ENCODE measurements at places on chromosomes 1 and 21.

- DNase-seq = no peak
These were observed 87.5 kb downstream of the RRAGC start for GRCh38 chr1:38772026-38772425.

DNA sequence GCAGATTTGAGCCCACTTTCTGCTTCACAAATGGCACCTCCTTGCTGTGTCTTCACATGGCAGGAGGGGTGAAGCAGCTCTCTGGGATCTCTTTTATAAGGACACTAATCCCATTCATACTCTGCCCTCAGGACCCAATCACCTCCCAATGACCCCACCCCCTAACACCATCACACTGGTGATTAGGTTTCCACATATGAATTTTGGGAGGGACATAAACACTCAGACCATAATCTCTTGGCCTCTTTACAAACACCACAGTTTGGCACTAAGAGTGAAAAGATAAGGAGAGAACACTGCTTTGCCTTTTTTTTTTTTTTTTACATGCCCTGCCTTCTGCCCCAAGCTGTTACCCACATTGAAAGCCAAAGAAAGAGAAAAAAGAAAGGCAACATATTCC, 166.2 kb upstream of the NFIA start:
- no peak for DNase-seq

- no peak for DNase-seq
These were observed 288.4 kb upstream of the PRMT6 start for GRCh38 chr1:106768077-106768476.

GRCh38 chr1:15279576-15280230, 32.7 kb downstream of the FHAD1 start:
- no peak for DNase-seq

DNA sequence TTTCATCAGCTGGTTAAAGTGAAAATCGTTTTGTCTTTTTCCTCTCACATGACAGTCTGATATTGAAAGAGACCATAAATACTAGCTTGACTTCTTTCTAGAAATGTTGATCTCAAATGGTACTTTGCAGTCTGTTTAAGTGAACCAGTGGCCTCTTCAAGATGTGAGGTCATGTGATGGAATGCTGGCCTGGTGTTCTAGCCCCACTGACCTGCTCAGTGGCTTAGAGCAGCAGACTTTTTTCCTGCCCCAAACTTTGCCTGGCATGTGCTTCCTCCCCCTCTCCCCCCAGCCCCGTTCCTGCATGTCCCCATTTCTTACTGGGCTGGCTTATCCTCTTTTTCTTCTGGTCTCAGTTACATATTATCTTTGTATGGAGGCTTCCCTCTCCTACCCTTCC, 34.3 kb downstream of the ZYG11A start:
- DNase-seq = no peak

GRCh38 chr1:68379085-68379478, 70.7 kb downstream of the RPE65 start:
- no peak for DNase-seq

GRCh38 chr21:42151148-42151947, 67.6 kb upstream of the ABCG1 start:
- no peak for DNase-seq

- DNase-seq = no peak
These were observed 112.5 kb upstream of the FGGY start for GRCh38 chr1:59184365-59184905.

DNA sequence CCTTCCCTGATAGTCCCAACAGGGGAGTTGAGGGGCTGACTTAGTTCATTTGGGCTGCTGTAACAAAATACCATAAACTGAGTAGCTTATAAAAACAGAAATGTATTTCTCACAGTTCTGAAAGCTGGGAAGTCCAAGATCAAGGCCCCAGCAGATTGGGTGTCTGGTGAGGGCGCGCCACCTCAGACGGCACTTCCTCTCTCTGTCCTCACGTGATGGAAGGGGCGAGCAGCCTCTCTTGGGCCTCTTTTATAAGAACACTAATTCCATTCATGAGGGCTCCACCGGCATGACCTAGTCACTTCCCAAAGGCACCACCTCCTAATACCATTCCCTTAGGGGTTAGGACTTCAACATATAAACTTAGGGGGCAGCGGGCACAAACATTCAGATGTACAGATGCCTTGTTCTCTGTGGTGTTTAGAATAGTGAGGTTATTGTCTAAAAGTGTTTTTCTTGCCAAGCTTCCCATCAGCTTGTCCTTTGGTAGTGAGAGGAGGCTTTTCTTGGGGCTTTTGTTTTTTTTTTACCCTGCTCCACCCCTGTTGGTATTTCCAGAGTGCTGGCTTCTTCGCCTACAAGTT, 20.3 kb downstream of the NIPAL3 start:
- no peak for DNase-seq

DNA sequence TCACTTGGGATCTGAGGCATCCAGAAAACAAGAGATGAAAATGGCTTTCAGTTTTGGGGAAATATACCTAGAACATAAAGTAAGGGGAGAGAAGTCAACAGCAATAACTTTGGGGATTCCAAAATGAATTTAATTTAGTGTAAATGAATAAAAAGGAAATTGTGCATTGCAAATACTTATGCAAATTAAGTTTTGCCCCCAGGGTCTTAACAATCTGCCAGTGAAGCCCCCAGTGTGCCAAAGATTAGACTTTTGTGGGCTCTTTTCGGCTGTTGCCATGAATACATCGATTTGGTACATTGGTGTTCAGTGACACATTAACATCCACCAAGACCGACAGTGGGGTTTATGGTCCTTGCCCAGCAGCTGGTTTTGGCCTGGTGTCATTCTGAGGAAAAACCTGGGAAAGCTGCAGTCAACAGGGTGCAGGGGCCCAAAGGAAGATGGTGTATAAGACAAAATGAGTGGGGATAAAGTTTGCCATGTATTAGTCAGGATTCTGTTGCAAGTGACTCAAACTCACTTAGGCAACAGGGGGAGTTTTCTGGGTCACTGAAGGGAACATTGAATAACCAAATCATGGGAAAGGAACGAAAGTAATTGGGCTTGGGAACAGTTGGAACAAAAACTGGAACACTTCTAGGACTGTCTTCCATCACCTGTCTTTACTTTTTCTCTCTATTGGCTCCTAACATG, 30.2 kb upstream of the IGSF3 start:
- DNase-seq = no peak

GRCh38 chr1:41353744-41354143, 7.5 kb upstream of the FOXO6 start:
- DNase-seq = no peak

GRCh38 chr1:229582715-229583114, 24.2 kb upstream of the ABCB10 start:
- DNase-seq = no peak

DNA sequence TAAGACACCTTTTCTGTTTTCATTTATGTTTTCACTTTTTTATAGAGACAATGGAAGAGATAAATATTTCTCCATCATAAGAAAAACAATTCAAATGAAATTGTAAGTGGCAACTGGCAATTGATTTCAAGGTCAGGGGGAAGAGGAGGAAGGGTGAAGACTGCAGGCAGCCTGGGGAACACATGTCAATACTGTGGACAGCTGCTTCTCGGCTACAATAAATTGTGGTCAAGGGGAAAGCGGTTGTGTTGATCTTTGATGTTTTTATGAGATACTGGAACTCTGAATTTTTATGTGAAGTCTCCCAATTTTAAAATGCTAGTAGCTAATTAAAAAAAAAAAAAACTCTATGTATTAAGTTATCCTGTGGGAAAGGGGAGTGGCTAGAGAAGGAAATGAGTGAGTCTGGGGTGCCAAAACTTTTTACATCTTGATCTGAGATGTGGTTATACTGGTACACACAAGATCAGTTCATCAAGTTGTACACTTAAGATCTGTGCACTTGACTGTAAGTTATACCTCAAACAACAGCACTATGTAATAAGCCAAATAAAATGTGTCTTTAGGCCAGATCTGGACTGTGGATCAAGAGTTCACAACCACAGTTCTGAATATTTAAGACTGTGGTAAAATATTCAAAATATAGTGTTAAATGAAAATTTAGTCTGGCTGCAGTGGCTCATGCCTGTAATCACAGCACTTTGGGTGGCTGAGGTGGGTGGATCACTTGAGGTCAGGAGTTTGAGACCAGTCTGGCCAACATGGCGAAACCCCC, 18.0 kb downstream of the SSX2IP start:
- no peak for DNase-seq

DNA sequence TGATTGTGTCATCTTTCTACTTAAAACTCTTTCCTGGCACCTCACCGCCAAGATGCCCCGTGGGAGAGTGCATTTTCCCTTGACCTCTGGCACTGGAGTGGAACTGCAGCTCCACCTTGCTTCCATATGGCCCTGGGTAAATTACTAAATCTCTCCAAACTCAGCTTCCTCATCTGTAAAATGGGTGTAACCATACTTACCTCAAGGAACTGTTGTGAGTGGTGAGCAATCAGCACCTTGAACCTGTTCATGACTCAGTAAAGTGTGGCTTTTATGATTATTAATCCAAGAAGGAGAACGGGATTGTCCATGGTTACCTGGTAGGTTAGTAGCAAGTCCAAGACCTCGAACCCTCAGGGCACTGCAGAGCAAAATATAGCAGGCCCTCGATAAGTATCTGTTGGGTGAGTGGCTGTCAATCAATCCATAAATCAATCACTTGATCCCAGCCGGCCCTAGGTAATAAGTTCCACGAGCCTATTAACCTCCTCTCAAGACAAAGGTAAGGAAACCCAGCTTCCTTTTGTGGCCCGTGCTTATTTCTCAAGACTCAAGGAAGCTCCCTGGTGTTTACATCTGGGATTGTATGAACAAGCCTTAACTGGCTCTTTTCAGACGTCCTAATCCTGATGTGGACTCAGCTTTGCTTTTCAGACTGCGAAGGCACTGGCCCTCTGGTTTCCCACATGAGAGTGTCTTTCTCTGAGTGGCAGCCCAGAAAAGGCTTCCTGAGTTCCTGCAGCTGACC, 114.0 kb upstream of the GJB5 start:
- DNase-seq = no peak

DNA sequence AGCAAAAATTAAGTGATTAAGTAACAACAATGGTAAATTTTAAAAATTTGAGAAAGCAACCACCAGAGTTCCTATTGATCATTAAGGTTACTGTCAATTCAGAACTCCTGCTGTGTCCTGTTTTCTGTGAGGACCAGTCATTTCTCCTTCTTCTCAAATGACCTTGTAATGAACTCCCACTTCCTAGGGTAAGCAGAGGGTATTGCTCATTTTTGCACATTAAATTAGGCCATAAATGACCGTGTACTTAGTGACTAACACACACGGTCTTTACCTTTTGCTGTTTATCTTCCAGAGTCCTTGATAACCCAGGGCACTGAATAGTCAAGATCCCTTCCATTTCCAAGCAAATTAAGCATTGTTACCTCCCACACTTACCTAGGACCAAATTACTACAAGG, 227.5 kb upstream of the LYPLAL1 start:
- DNase-seq = no peak

GRCh38 chr21:28752131-28752530, 240.5 kb downstream of the LTN1 start:
- DNase-seq = no peak

DNA sequence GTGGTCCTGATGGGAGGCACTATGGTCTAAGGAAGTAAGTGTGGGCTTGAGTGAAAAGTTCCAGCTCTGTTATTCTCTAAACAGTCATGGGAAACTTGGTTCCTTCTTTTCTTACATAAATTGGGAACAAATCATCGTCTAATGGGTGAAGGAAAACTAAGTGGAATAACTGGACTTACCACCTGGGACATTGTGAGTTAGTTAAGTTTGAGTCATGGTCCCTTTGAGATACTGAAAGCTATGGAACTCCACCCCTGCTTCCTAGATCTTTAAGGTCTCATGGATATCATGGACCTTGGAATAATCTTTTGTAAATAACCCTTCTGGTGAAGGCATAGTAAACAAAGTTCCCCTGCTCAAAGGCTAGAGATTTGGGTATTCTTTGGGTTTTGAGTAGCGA, 16.1 kb upstream of the TXLNA start:
- no peak for DNase-seq

DNA sequence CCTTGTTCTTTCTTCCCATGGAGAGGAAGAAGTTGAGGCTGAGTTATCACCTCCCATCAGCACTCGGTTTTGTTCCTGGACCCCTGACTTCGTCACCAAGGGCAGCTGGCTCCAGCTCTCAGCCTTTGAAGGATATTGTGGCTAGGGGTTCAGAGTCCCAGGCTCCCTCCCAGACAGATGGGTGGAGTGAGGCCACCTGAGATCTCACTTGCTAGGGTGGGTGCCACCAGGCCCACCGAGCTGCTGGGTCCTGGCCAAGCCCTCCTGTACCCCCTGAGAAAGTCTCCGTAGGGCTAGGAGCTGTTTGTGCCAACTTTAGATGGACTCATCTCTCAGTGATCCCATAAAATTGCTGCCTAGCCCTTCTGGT, 6.9 kb downstream of the MX2 start:
- no peak for DNase-seq

- no peak for DNase-seq
These were observed 486.2 kb upstream of the VAMP3 start for GRCh38 chr1:7284839-7285435.

DNA sequence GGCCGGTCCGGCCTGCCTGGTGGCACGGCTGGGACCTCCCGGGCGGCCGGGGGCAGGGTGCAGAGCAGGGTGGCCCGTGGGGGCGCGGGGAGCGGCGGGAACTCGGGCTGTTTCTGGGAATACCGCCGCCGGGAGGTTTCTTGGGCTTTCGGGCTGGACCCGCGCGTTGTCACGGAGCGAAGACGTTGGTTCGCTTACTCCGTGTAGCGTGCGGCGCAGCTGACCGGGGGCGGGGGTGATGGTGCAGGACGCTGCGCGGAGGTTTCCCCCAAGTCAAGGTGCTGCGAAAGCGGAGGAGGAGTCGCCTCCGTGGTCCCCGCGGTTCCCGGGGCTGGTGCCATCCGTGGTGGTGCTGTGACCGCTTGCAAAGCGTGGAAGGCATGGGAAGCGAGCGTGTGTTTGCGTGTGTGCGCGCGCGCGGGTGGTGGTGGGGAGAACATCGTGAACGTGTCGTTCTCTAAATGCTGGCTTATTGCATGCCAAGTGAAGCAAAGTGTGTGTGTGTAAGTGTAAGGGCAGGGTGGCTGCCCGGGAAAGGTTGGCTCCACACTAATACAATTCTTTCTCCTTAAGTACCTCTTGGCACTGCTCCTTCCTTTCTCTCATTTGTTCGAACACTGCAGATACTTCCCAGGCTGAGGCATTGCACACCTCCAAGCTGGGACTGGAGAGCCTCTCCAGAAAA, 1.1 kb downstream of the RYR2 start:
- no peak for DNase-seq

DNA sequence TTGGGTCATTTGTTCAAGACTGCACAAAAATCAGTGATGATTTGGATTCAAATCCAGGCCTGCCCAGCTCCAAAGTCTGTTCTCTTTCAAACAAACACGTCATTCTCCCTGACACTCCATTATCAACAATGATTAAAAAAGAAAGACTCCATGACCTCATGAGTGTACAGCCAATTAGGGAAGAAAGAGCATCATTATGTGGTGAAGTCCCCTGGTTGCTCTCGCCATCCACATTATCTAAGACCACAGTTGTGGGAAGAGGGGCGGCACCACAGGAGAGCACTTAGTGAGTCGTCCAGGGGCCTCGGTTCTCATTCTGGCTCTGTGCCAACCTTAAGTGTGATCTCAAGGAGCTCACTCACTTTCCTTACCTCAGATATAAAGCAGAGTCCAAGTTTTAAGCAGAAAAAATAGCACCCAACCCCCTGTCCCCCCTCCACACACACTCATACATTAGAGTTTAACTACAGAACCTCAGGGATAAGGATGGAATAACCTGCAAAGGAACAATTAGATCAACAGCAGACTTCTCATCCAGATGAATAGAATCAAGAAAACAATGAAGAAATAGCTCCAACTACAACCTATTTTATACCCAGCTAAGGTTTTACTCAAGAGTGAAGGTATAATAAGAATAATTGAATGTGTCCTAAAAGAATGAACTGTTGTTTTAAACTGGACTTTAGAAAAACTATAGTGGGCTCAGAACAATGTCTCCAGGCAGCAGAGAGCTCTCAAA, 47.8 kb downstream of the COL6A1 start:
- DNase-seq = no peak
